Adrenal gland (tissue), 19 donors: ENCODE measurements at places on chromosomes 2 and 18. TPM values are rescaled to one million over a fixed set of nuclear protein-coding genes. Genes with fewer than 3 reads are reported as not detected.

GRCh38 chr2:179574061-179574519, 287.3 kb downstream of the ZNF385B start:
- DNase-seq: no peak
- H3K27me3 ChIP-seq: no peaks in the 10 kb centered on the region
- peaks cover 16% of the 10 kb centered on the region for H3K4me1 ChIP-seq
- no peak overlapping the region for H3K27ac ChIP-seq

DNA sequence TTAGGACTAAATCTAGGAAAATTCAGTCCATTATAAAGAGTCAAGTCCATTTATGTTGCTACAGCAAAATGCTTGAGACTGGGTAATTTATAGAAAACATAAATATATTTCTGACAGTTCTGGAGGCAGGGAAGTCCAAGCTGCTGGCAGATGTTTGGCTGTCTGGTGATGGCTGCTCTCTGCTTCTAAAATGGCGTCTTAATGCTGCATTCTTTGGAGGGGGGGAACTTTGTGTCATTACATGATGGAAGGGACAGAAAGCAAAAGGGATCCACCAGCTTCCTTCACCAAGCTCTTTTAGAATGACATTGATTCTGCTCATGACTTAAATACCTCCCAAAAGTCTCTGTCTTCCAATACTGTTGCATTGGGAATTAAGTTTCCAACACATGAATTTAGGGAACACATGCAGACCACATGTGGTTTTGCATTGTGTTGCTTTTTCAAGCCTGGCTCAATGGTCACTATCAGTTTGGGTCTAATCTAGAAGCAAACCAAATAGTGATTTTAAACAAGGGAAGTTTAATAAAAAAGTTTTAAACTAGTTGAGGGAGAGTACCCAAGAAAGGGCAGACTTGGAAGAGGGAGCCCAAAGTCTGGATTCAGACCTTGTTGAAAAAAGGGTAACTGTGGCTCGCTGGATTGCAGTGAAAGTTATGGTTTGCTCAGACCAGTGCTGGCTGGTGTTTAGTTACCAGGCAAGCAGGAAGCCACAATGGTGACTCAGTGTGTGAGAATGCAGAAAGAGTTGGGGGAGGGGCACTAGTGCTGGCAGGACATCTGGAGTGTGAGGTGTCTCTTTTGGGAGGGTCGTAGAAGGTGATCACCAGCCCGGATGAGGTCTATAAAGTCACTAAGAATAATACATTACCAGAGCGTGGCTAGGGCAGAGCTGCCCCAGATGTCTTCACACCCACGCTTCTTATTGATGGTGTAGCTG, 30.8 kb downstream of the C18orf54 start:
- no peaks in the 10 kb centered on the region for H3K27me3 ChIP-seq
- no peaks in the 10 kb centered on the region for H3K4me1 ChIP-seq
- no peaks in the 10 kb centered on the region for H3K36me3 ChIP-seq
- no peak overlapping the region for H3K4me3 ChIP-seq
- H3K27ac ChIP-seq: no peak overlapping the region
- DNase-seq: peak; percentile 4

DNA sequence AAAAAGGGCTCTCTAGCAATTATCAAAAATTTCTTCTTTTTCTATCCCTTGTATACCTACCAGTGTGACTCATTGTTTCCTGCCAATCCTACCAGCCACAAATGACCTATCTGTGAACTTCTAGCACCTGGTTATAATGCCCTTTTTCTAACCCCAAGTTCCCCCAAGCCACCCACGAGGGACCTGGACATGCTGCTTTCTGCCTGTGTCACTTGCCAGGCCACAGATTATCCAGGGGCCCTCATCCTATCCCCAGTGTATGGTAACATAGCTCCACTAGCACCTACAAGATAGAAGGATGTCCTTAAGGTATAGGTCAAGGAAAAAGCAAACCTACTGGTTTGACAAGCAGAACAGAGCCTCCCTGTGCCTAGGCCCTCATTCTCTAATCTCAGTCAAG, 26.8 kb downstream of the AAK1 start:
- no peak overlapping the region for H3K27ac ChIP-seq
- no peaks in the 10 kb centered on the region for H3K36me3 ChIP-seq

DNA sequence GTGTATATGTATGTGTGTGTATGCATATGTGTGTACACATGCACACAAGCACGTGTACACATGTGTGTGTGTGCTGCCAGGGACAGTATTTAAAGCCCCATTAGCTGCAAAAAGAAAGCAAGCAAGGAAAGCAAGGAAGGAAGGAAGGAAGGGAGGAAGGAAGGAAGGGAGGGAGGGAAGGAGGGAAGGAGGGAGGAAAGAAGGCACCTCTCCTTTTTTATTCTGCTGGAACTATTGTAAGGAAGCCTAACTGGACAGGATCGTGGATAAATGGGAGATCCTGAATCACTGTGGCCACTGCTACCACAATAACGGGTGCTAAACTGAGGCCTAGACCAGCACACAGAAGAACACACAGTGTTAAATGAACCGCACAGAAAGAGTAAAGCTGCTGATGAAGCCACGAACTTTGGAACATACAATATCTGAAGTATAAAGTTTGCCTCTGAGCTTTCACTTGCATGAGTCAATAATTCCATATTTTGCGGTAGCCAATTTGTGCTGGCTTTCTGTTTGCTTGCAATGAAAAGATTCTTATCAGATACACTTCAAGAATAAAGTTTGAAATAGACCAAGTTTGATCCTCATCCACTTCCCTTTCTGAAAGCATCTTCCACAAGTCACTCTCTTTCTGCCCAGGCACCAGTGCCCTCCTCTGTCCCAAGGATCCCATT, 15.5 kb downstream of the CACNB4 start:
- no peaks in the 10 kb centered on the region for H3K27me3 ChIP-seq
- no peak for DNase-seq
- H3K4me1 ChIP-seq: no peaks in the 10 kb centered on the region
- H3K36me3 ChIP-seq: no peaks in the 10 kb centered on the region
- H3K4me3 ChIP-seq: no peak overlapping the region

DNA sequence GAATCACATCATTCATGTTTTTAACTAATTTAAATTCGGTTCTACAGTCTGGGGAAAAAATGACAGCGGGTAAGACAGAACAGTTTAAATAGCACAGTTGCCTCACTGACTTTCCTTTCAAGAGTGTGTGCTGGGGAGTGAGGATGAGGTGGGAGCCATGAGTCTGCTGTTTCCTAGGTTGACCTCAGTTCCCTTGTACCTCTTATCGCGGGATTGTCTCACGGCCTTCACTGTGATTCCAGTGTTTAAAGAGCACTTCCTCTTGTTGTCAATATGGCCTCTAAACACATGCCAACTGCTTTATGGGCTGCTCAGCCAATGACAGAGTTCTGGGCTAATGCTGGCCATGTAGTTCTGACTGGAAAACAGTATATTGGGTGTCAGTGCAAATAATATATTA, 41.6 kb upstream of the ALMS1 start:
- no peak for DNase-seq
- no peaks in the 10 kb centered on the region for H3K4me1 ChIP-seq
- no peaks in the 10 kb centered on the region for H3K36me3 ChIP-seq
- H3K4me3 ChIP-seq: no peak overlapping the region
- no peak overlapping the region for H3K27ac ChIP-seq

DNA sequence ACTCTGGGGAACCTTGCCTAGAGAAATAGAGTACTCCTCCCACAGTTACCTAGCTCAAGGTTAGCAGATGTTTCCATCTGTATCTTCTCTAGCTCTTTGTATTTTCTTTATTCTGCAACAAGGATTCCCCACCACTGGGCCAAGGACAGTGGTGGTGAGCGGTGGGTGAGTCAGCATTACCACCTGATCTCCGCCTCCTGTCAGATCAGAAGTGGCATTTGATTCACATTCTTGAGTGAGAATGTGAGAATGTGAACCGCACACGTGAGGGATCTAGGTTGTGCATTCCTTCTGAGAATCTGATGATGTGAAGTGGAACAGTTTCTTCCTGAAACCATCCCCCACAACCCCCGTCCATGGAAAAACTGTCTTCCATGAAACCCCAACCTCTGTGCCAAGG, 9.0 kb downstream of the EPB41L3 start:
- H3K27ac ChIP-seq: no peak overlapping the region
- DNase-seq: peak; percentile 71
- H3K4me3 ChIP-seq: no peak overlapping the region
- peaks cover 61% of the 10 kb centered on the region for H3K4me1 ChIP-seq

- no peaks in the 10 kb centered on the region for H3K36me3 ChIP-seq
- DNase-seq: no peak
- H3K4me3 ChIP-seq: no peak overlapping the region
- H3K27me3 ChIP-seq: no peaks in the 10 kb centered on the region
- peaks cover 16% of the 10 kb centered on the region for H3K4me1 ChIP-seq
Observed at GRCh38 chr2:36357847-36358659, 2.5 kb downstream of the CRIM1 start.

DNA sequence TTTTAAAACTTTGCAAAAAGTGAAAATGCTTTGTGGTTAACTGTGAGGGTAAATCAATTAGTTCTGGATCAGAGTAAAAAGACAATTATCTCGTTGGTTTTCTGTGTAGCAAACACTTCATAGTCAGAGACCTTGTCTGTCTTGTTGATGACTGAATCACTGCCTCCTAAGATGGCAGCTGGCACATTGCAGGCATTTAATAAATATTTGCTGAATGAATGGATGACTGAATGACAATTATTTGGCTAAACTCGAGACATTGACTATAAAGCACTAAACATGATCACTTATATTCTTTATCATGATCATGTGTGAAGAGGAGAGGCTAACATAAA, 96.2 kb downstream of the MAIP1 start:
- no peaks in the 10 kb centered on the region for H3K27me3 ChIP-seq
- no peak for DNase-seq
- H3K36me3 ChIP-seq: no peaks in the 10 kb centered on the region
- no peak overlapping the region for H3K4me3 ChIP-seq
- no peak overlapping the region for H3K27ac ChIP-seq
- H3K4me1 ChIP-seq: no peaks in the 10 kb centered on the region

GRCh38 chr2:98895221-98895620, 40.8 kb downstream of the CRACDL start:
- DNase-seq: no peak
- H3K4me3 ChIP-seq: no peak overlapping the region
- H3K36me3 ChIP-seq: no peaks in the 10 kb centered on the region
- no peaks in the 10 kb centered on the region for H3K4me1 ChIP-seq
- H3K27ac ChIP-seq: no peak overlapping the region

DNA sequence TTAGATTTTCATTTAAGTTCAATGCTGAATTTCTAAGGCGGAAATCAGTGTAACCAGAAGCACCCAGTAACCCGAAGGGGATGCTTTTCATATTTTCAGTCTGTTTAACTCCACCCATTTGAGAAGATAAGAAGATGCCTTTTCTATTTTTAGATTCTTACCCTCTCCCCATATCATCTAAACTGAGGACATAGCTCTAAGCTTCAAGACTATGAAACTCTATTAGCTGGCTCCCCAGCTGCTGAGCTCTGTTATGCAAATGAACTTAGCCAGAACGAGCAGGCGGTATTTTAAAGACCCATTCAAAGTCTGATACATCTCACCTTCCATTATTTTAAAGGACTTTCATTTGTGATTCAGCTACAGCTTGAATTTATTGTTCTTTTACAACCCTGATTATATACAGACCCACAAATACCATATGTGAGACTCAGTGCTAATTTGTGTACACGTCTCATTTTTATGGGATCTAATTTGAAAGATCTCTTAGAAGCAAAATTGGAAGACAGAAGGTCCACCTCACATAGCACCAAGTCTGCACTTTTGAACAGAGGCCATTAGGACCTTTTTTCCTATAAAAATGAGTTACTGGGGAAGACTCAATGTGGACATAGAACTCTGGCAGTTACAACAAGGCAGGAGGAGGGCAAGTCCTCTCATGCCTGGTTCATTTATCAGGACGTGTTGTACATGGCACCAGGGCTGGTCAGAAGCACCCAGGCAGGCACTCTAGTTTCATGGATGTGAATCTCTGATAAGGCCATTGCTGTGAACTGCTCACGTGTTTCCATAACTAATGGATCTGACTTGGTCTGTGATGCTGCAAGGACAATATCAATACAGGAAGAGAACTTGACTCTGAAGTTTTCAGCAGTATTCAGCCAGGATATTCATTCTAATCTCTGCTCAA, 16.3 kb downstream of the CDC42EP3 start:
- peaks cover 75% of the 10 kb centered on the region for H3K4me1 ChIP-seq
- no peak for DNase-seq
- H3K27ac ChIP-seq: peak overlapping the region; percentile 83
- H3K4me3 ChIP-seq: no peak overlapping the region
- H3K27me3 ChIP-seq: no peaks in the 10 kb centered on the region

DNA sequence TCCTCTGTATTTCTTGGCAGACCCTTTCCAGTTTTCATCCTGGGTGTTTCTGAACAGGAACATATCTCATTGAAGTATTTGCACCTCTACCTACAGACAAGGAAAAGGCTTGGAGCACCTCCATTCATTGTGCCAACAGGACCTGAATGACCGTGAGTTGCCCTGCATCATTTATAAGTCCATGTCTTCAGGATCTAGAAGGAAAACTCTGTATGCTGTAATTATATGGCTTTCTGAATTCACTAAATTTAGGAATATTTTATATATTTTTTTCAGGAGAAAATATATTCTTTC, 402.3 kb upstream of the SLC14A2 start:
- H3K27ac ChIP-seq: no peak overlapping the region
- H3K4me3 ChIP-seq: no peak overlapping the region
- DNase-seq: no peak
- no peaks in the 10 kb centered on the region for H3K36me3 ChIP-seq

DNA sequence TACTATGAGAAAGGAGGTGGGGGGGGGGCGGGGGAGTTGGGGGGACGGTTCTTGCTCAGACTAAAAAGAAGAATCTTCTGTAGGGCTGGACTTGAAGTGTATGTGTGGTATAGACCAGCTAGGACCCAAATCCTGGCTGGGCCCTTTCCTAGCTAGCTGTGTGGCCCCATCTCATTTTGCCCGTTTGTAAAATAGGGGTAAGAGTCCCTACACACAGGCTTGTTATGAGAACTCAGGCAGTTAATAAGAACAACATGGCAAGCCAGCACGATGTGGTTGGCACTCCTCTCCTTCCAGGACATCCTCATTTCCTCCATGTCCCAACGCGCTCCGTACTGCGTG, 1.1 kb downstream of the EVA1A start:
- peak overlapping the region; percentile 41 for H3K4me3 ChIP-seq
- H3K27me3 ChIP-seq: peaks cover 5% of the 10 kb centered on the region
- H3K4me1 ChIP-seq: no peaks in the 10 kb centered on the region

- no peak for DNase-seq
- no peak overlapping the region for H3K27ac ChIP-seq
- no peaks in the 10 kb centered on the region for H3K36me3 ChIP-seq
- H3K27me3 ChIP-seq: no peaks in the 10 kb centered on the region
- H3K4me3 ChIP-seq: no peak overlapping the region
Observed at GRCh38 chr2:197037863-197038398, 111.4 kb upstream of the PGAP1 start.

GRCh38 chr2:36449943-36450392, 94.4 kb downstream of the CRIM1 start:
- no peak overlapping the region for H3K4me3 ChIP-seq
- no peaks in the 10 kb centered on the region for H3K27me3 ChIP-seq
- no peak overlapping the region for H3K27ac ChIP-seq
- DNase-seq: no peak
- H3K4me1 ChIP-seq: peaks cover 19% of the 10 kb centered on the region
- no peaks in the 10 kb centered on the region for H3K36me3 ChIP-seq

- no peaks in the 10 kb centered on the region for H3K4me1 ChIP-seq
- H3K27ac ChIP-seq: no peak overlapping the region
- no peak overlapping the region for H3K4me3 ChIP-seq
- no peaks in the 10 kb centered on the region for H3K27me3 ChIP-seq
Observed at GRCh38 chr2:203572316-203572715, 37.2 kb upstream of the RAPH1 start.

CD8B2 gene
- polyA plus RNA-seq: not detected

GULP1 gene
- polyA plus RNA-seq: 5.8 TPM

RUFY4 gene
- 0.98 TPM for polyA plus RNA-seq

ANKRD30B gene
- 0.64 TPM for polyA plus RNA-seq

MARCO gene
- polyA plus RNA-seq: 14.5 TPM

INHA gene
- 44.6 TPM for polyA plus RNA-seq

MAPRE3 gene
- polyA plus RNA-seq: 73.0 TPM

FEV gene
- polyA plus RNA-seq: 16.5 TPM

ABCB11 gene
- polyA plus RNA-seq: not detected

PKP4 gene
- polyA plus RNA-seq: 19.8 TPM

TANK gene
- polyA plus RNA-seq: 82.8 TPM
